NCI-H146 (cell line): ENCODE measurements at places on chromosomes 12 and 14.

- DNase-seq, result no peak
These were observed 4.3 kb downstream of the CPNE6 start for GRCh38 chr14:24075485-24076301.

- DNase-seq, result peak; percentile 68
These were observed 8.3 kb downstream of the CISTR start for GRCh38 chr12:53743266-53744129.

DNA sequence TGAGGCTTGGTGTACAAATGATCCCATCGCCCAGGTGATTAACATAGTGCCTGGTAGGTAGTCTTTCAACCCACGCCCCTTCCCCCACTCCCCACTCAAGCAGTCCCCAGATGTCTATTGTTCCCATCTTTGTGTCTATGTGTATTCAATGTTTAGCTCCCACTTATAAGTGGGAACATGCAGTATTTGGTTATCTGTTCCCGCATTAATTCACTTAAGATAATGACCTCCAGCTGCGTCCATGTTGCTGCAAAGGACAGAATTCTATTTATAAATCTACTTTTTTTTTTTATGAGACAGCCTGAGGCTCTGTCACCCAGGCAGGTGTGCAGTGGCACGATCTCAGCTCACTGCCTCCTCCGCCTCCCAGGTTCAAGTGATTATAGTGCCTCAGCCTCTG is 15.7 kb downstream of the SPX start:
- DNase-seq, result peak; percentile 97

- DNase-seq, result no peak
These were observed 623.4 kb downstream of the DIO2 start for GRCh38 chr14:79587875-79588274.

GRCh38 chr14:58177125-58177524 is 22.8 kb upstream of the ACTR10 start:
- no peak for DNase-seq

- DNase-seq, result no peak
These were observed 2.5 kb upstream of the PGAM5 start for GRCh38 chr12:132708150-132708549.

- no peak for DNase-seq
These were observed 148.7 kb downstream of the DYRK2 start for GRCh38 chr12:67797185-67797741.

GRCh38 chr12:124646385-124647230 is 79.2 kb upstream of the NCOR2 start:
- DNase-seq, result no peak

- no peak for DNase-seq
These were observed 15.7 kb upstream of the SLC2A3 start for GRCh38 chr12:7951671-7952070.

- peak; percentile 9 for DNase-seq
These were observed 6.7 kb downstream of the FAM222A start for GRCh38 chr12:109720152-109720856.

DNA sequence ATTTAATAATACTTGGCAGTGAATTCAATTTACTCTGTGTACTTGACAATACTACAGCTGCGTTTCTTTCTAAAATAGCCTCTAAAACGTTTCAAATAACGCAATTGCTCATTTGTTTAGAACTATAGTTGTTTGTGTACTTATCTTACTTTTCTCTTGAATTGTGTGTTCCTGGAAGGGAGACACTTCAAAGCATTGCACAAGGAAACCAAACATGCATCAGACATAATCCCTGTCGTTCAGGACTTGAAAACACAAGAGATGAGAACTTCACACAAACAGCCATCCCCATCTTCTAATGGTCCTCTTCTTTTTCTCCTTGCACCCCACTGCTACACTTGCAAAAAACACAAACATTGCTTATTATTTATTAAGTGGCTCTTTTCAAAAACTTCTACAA is 38.5 kb downstream of the PTGER2 start:
- no peak for DNase-seq

GRCh38 chr12:111322336-111323250 is 46.3 kb downstream of the PHETA1 start:
- peak; percentile 69 for DNase-seq

DNA sequence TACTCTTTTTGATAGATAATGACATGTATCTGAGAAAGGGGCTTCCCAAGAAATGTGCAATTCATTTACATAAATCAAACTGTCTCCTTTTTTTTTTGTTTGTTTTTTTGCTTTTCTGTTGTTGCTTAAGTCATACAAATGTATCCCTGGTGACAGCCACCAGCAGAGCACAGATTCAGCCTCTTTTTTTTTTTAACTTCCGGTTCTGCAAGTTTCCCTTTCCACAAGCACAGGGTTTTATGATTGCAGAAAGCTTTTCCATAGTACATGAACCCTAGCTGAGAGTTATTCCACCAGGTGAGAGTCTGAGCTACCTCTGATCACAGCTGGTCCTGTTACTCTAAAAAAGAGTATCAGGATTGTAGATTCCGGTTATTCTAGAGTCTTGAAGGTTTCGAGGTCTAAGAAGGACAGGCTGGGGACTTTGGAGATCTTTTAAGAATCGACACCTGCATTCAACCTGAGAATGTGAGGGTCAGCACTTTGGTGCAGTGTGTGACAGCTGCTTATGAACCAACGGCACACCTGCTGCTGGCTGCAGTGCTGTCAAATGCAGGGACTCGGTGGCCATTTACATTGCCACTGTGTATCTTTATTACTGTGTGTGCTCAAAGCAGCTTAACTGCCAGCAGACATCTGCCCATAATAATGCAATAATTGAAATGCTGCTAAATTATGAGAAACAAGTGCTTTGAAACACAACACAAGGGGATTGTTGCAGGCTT is 551.7 kb downstream of the NRXN3 start:
- peak; percentile 68 for DNase-seq
